ENCODE measurements at places on chromosomes 13 and 19.

GRCh38 chr13:33860526-33860925, 42.6 kb downstream of the RFC3 start:
- DNase-seq: no peak

DNA sequence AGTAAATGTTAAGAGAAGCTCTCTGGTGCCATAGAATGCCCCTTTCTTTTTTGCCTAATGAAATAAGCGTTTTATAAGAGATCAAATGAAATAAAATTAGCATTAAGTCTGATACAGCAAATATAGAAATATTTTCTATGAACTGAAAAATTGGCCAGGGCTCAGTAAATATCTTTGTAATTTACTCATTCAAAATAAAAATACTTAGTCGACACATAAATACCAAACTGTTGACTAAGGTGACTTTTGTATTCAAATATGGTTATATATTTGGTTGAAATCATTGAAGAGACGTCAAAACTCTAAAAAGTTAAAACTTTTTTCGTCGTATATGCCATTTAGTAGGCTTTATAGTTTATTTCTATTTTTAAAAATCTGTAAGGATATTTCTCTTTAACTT, 25.6 kb downstream of the IPO5 start:
- DNase-seq: peak; percentile 10

GRCh38 chr13:31124204-31124603, 37.5 kb downstream of the HSPH1 start:
- no peak for DNase-seq

DNA sequence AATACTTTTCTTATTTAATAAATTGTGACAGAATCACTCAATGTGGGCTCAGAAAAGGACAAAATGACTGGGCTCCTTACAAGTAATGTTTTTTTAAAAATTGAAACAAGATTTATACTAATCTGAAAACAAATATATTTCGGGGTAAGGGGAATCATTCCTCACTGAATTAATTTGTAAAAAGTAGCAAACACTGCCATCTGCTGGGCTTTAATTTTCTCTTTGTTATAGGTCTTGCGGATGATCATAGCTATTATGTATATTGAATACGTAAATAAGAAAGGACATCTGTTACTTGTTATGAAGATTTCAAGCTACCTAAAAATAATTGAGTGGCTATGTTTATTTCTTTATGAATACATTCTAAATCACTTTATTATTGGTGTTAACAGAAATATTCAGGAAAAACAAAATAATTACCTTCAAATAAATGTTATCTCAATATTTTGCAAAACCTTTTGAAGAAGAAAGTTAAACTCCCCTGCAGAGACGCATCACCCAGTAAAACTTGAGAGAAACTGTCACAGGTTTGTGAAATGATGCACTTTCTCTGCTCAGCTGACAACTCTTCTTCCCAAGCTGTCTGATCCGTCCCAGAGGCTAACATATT, 17.8 kb upstream of the ENOX1 start:
- peak; percentile 75 for DNase-seq

DNA sequence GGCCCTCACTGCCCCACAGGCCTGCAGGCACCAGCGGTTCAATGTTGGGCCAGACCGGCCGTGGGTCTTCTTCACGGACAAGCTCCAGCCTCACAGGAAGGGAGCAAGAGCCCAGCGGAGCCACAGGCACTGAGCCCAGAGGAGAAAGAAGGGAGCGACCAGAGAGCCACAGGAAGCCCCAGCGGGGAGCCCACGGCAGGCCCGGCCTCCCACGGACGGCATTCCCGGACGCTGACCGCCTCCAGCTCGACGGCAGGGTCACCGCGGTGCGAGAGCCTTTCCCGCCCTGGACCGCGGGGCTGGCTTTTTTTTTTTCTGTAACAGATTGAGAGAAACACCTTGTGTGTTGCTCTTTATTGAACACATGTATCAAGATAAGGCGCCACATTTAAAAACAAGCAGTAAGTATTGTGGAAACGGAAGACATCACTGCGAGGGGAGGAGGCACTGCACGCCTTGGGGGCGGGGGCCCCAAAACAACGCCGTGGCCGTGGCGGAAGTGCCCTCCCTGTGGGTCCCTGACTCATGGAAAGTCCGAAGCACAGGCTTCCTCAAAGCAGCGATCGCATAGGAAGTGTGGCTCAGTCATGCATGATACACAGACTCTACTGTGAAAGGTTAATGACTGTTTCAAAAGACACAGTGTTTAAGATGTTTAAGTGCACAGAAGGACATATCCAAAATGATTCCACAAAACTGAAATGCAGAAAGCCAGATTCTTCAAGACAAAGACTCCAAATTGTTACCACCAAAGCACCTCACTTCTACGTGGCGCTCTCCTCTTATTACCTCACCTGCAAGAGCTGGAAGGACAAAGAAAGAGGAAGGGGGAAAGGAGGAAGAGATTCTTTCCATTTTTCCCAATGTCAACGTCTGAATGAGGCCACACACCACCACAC, 3.5 kb downstream of the RASA3 start:
- peak; percentile 93 for DNase-seq

DNA sequence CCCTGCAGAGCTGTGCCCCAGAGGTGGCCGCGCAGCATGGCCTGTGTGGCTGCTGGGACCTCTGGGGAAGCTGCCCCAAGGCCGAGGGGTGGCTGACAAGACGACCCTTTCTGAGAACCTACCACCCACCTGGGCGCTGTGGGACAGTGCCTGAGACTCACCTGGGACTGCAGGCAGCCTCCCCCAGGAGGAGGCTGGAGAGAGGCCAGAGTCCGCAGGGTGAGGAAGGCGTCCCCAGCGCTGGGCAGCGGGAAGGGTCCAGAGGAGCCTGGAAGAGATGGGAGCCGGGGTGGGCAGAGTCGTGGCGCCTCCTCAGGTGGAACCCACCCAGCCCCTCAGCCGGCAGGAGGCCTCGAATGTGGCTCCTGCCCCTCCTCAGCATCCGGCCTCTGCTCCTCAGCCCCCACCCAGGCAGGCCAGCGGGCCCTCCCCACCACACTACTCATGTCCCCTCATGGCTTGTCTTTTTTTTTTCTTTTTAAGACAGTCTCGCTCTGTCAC, 25.3 kb downstream of the CILP2 start:
- DNase-seq: no peak

DNA sequence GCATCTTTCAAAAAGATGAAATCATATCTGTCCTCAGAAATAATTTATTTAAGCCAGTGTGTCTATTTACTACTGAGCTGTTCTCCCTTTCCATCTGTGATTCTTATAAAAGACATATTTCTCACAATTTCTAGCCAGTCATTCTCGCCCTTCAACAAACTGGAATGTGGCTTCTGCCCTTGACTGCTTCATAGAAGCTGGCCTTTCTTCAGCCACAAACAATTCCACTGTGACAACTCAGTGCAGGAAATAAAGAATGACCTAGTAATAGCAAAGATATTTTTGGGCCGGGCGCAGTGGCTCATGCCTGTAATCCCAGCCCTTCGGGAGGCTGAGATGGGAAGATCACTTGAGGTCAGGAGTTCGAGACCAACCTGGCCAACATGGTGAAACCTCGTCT, 655.5 kb downstream of the PCDH9 start:
- DNase-seq: no peak

- no peak for DNase-seq
These were observed 501.3 kb downstream of the EFNB2 start for GRCh38 chr13:106034201-106034600.

GRCh38 chr13:29386246-29386645, 209.2 kb downstream of the SLC7A1 start:
- DNase-seq: no peak

- DNase-seq: no peak
These were observed 15.4 kb upstream of the ZNF681 start for GRCh38 chr19:23774106-23774505.

- DNase-seq: no peak
These were observed 6.9 kb upstream of the AMER2 start for GRCh38 chr13:25179011-25179410.

DNA sequence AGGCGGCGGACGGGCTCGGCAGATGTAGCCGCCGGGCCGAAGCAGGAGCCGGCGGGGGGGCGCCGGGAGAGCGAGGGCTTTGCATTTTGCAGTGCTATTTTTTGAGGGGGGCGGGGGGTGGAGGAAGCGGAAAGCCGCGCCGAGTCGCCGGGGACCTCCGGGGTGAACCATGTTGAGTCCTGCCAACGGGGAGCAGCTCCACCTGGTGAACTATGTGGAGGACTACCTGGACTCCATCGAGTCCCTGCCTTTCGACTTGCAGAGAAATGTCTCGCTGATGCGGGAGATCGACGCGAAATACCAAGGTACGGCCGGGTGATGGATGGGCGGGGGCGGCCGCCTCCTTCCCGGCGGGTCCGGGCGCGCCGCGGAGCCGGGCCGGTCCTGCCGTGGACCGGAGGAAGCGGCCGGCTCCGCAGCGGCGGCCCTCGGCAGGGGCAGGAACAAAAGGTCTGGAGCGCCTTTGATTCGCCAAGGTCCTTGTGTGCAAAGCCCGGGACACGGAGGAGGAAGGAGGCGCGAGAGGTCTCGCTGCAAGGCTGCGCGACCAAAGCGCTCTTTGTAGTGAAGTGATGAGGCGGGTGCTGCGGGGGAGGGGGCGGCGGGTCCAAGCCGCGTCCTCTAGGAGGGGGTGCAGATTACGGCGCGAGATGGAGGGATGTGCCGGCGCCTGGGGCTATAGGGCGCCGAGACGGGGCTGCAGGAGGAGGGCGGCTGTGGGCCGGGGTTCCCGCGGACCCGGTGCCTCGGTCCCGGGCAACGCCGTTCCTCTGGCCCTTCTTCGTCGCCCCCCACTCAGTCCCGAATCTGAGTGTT, 689 bp downstream of the ING1 start:
- peak; percentile 59 for DNase-seq

GRCh38 chr13:67106502-67107057, 123.6 kb downstream of the PCDH9 start:
- DNase-seq: no peak

DNA sequence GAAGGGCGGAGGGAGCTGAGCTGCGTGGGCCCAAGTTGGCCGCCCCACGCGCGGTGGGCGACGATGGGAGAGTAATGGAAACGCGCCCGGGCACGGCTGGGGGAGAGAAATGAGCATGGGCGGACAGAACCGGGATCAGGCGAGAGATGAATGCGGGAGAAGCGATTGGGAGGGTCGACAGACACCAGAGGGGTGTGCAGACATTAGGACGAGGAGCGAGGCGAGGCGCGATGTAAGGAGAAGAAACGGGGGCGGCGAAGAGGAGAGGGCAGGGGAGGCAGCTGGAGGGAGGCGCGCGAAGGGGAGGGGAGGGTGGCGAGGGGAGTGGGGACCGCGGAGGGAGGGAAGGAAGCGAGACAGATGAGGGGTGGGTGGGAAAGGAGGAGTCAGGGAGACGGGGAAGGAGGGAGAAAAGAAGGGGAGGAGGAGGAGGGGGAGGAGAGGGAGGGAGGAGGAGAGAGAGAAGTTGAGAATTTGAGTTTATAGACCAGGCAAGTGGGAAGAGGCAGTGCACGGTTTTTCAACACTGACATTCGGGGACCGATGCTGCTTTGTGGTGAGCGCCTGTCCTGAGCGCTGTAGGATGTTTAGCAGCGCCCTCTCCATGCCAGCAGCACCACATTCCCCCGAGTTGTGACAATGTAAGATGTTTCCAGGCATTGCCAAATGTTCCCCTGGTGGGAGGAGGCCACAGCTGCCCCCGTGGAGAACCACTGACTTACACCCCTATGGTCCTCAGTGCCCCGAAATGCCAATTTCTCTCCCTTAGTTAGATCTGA, at the start of gene SHISA7:
Gene SHISA7 (minus strand): TSS at position 256 of the 779 bp plus-strand sequence. CDS start 437 bp downstream, outside the sequence.
- no peak for DNase-seq

GRCh38 chr19:17153996-17154395, 61.2 kb upstream of the USE1 start:
- no peak for DNase-seq

GRCh38 chr19:1745589-1746031, 7.7 kb upstream of the ONECUT3 start:
- DNase-seq: no peak

DNA sequence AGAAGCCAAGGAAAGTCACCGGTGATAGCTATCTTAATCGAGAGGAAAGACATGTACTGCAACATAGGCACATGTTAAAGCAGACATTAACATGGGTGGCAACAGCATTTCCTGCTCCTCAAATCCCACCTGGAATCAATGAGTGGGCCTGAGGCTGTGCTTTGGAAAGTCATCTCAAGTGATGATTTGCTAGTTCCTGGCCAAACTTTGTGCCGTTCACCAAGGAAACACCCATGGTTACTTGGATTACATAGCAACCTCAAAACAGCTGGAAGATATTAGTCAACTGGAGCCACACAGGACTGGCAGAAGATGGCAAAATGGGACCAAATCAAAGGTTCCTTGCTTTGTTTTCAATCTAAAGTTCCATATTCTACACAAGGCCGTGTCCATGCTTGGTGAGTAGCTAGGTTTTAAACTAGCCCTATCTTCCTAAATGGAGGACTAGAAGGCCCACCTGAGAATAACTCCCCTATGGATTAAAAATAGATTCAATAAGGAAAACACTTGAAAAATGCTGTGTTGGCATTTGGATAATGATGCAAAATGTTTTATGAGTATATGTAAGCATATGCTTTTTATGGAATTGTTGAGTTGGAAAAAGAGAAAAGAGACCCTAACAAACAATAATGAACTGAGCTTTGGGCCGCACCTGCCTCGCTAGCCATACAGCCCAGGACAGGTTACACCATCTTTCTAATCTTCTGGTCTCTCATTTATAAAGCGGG, 144.5 kb downstream of the RGCC start:
- no peak for DNase-seq

DNA sequence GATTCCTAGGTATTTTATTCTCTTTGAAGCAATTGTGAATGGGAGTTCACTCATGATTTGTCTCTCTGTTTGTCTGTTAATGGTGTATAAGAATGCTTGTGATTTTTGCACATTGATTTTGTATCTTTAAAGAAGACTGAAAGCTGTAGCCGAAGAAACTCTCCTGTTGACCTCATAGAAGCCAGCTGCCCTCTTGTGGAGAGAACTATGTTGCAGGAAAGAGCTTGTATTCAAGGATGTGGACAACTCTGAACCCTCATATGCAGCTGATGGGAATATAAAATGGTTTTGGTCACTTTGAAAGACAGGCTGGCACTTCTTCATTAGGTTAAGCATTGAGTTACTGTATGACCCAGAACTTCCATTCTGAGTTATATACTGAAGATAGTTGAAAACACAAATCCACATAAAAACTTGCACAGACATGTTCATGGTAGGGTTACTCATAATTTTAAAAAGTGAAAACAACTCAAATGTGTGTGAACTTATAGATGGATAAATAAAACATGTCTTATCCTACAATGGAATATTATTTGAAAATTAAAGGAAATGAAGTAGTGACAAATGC, 65.8 kb upstream of the SLITRK6 start:
- no peak for DNase-seq

GRCh38 chr13:87003265-87003664, 667.9 kb upstream of the SLITRK5 start:
- no peak for DNase-seq

DNA sequence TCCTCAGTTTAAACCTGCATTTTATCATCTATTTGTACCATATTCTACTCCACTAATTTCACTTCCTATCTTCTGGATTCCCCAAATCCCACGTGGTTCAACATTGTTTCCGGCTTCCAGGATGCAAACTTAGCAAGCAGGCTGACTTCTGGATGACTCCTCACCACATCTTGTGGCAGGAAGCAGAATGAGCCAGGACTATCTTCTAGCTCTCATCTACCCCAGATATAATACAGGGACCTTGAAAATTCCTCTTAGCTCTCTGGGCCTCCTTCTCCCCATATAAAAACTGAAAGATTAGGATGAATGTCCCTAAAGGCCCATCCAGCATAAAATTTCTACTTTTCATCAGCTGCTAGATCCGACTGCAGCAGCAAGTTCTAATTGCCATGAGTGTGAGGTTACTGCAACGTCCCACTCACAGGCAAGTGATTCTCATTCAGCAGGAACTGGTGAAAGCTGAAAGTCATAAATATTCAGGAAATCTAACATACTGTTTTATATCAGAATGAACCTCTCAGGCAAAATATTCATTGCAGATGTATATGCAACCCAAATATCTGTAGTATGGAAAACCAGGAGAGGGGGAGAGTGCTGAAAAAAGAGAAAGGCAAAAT, 93.4 kb downstream of the KCTD12 start:
- DNase-seq: peak; percentile 78

Measured in kidney capillary endothelial cell (primary cell).